Left ventricle myocardium superior (tissue), 1 donor: ENCODE measurements at places on chromosomes 6 and 20. TPM values are rescaled to one million over a fixed set of nuclear protein-coding genes. Genes with fewer than 3 reads are reported as not detected.

The DNMT3B gene
- total RNA-seq: 0.50 TPM

The LRP11 gene
- 21.5 TPM for total RNA-seq

The GLP1R gene
- total RNA-seq: 11.6 TPM

The FLRT3 gene
- total RNA-seq: 1.0 TPM

The MAFB gene
- total RNA-seq: 12.9 TPM

The TMEM170B gene
- 5.4 TPM for total RNA-seq

The AURKA gene
- total RNA-seq: 7.0 TPM

The HUS1B gene
- not detected for total RNA-seq

The ZC2HC1B gene
- not detected for total RNA-seq

The EEF1A2 gene
- total RNA-seq: 1,346 TPM

The PHF20 gene
- 37.0 TPM for total RNA-seq

The CST5 gene
- not detected for total RNA-seq

The SLC17A4 gene
- not detected for total RNA-seq

The TUBB2B gene
- total RNA-seq: 1.0 TPM

The GSTA1 gene
- total RNA-seq: not detected

The CASS4 gene
- total RNA-seq: 0.55 TPM

The IDH3B gene
- 247 TPM for total RNA-seq

The BPIFB2 gene
- total RNA-seq: not detected
